ENCODE measurements at places on chromosomes 13 and 19.
A peak's percentile ranks its signal among the peaks of the same experiment; 100 is the strongest.

DNA sequence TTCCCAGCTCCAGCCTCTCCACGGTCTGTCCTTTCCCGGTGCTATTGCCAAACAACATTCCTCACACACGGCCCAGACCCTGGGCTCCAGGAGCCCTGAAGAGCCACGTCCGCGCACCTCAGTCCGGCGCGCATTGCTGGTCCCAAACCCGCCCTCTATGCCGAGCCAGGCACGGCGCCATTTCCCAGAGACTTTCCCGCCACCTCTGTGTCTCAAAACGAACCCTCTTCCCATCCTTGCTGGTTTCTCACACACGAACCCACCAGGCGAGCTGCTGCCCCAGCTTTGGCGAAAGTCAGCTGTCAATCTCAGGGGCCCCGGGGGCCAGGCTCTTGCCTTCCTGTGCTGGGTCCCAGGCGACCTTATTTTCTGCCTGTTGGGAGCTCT lies 28.0 kb upstream of the F7 start:
- DNase-seq, result no peak

DNA sequence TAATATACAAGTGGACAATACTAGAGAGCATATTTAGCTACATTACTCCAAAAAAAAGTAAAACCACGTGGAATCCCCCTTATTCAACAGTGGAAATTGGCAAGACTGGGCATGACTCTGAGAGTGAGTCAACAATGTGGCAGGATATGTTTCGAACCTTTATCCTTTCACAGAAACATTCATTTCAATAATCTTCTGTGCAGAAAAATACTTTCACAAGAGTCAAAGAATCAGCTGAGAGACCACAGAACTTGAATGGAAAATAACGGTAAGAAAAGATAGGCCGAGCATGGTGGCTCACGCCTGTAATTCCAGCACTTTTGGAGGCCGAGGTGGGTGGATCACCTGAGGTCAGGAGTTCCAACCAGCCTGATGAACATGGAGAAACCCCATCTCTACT lies 25.1 kb upstream of the CD70 start:
- no peak for DNase-seq

GRCh38 chr13:113430378-113431110 lies 22.7 kb downstream of the ADPRHL1 start:
- DNase-seq, result no peak

DNA sequence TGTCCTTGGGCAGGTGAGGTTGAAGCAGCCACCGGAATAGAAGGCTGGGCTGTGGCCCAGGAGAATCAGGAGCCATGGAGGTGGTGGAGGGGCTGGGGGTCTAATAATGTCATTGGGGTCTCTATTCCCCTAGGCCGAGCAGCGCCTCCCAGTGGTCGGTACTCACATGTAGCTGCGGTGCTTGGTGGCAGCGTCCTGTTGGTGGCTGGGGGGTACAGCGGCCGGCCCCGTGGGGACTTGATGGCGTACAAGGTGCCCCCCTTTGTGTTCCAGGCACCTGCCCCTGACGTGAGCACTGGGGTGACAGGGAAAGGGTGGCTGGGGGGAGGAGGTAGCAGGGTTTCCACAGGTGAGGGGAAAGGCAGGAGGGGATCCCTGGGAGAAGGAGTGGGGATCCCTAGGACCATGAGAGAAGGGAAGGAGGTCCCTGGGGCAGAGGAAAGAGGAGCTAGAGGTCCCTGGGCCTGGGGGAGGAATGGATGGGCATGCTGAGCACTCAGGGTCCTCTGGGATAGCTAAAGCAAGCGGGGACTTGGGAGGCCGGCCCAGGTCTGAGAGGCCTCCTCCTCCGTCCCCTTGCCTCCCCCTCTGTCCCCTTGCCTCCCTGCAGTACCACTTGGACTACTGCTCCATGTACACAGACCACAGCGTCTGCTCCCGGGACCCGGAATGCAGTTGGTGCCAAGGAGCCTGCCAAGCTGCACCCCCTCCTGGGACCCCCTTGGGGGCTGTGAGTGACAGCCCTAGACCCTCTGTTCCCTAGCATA lies 18.1 kb downstream of the MEGF8 start:
- DNase-seq, result no peak

DNA sequence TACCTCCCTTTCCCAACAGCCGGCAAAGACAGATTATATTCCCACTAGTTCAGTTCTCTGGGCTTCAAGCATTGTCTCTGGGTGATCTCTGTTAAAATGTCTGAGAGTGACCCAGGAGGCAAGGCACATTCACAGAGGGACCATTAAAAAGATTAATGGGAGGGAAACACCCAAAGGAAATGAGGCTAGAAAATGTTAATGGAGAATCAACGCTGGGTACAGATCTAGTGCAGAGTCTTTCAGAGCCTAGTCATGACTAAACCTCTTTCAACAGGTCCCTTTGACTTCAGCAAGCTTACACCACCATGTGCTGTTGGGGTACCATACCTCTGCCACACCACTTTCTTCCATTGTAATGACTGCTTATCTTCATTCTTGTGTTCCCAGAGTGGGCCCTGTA lies 358.6 kb downstream of the DCT start:
- DNase-seq, result no peak

GRCh38 chr13:42524487-42525034 lies 49.4 kb upstream of the TNFSF11 start:
- no peak for DNase-seq

DNA sequence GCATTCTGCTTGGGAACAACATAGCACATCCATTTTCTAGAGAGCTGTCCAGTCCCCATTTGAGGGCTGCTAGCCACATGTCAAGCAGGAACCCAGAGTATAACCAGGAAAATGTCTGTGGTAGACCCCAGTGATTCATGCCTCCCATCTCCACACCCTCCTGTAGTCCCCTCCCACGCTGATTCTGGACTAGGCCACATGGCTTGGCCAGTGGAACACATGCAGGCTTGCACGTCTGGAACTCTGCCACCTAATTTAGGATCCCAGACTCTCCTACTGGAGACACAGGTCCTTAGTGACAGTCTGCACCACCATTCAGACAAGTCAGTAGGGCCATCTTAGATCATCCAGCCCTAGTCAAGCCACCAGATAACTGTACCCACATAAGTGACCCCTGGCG lies 149.8 kb downstream of the ZIC5 start:
- no peak for DNase-seq

DNA sequence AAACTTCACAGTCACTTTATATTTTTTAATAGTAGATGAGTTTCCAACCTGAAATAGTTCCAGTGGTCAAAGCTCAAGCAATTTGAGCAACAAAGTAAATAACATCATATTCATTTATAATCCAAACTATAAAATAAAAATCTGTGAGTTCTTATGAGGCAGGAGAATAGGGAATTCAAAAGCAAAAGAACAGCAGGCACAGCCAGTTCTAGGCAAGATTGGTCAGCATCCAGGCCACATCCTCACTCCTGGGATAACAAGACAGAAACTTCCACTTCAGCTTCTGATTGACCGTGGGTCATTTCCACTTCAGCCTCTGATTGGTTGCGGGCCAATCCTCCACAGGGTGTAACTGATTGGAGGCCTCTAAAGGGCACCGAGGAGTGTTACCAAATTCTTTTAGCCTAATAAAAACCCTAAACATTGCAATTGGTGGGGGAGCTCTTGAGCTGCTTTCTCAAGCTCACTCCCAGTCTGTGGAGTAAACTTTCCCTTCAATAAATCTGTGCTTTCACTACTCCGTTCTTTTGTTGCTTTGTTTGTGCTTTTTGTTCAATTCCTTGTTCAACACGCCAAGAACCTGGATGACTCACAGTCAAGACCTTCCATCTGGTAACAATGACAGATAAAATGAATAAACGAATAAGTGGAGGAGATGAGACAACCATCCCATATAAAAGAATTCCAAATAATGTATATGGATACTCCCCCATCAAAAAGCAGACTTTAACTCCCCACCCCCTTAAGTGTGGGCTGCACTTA lies 42.6 kb upstream of the AMER2 start:
- DNase-seq, result no peak

GRCh38 chr19:789701-790060 lies 7.6 kb upstream of the PTBP1 start:
- DNase-seq, result no peak

DNA sequence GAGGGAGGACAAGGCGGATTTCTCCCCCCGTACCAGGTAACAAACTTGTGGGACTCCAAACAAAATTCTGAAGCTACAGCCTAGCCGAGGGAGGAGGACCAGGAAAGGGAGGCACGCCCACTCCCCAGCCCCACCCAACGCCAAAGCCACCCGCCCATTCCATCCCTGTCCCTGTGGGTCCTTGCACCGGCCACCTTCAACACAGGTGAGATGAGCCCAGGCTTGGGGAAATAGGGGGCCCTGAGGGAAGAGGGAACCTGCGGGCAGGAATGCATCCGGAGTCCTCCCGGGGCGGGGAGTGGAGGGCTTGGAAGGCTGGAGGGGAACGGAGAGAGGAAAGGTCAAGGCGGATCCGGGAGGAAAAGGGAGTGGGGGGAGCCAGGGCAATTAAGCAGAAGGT lies at the start of gene BEST2:
Gene BEST2, plus strand, starts transcription at position 157 of the 400 bp plus-strand sequence. CDS start 802 bp downstream, outside the sequence.
- DNase-seq, result no peak

DNA sequence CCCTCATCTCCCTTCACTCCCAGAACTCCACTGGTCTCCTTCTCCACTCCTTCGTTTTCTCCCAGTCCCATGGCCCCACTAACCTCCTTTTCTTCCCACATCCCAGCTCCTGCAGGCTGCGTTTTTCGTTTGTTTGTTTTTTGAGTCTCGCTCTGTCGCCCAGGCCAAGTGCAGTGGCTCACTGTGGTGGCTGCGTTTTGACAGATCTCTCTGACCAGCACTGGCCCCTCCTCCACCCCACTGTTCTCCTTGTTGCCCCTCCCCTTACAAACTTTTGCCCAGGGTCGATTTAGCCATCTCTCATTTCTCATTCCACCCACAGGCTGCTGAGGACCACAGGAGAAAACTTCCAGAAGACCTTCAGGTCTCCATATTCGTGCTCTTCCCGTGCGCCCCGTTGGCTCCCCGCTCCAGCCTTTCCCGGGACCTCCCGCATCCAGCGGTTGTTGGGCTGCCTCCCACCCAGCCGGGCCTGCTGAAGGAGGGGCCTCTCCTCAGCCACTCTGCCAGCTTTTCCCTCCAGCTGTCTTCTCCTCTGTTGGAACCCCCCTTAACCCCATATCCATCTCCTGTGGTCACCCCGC lies 40.6 kb upstream of the GJB6 start:
- DNase-seq, result no peak

DNA sequence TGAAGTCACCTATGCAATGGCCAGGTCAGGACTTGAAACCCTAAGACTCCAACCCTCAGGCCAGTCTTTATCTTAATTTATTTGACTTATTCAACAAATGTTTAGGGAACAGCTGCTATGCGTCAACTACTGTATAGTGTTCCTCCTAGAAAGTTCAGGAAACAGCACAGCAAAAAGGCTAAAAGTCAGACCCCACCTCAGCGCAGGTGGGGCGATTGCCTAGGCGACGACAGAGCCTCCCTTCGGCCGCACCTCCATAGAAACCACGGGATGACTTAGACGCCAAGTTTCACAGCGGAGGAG lies 502 bp downstream of the VRK3 start:
- no peak for DNase-seq

DNA sequence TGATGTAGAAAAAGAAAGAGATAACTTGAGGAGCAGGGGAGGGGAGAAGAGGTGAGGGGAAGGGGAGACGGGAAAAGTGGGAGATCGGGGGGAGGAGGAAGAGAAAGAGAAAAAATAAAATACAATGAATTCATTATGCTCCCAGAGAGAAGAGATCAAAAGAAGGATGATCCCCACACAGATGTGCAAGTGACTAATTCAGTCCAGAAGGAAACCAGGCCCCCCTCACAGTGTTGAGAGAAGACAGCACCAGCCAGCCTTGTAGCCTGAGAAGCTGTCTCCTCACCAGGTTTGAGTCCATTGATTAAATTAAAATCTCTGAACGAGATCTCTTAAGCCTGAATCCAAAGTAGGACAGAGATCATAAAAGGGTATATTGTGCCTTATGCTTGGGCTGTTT lies 333.7 kb upstream of the NBEA start:
- no peak for DNase-seq

- no peak for DNase-seq
Observed at GRCh38 chr13:41276824-41277223, 13.4 kb upstream of the MTRF1 start.

DNA sequence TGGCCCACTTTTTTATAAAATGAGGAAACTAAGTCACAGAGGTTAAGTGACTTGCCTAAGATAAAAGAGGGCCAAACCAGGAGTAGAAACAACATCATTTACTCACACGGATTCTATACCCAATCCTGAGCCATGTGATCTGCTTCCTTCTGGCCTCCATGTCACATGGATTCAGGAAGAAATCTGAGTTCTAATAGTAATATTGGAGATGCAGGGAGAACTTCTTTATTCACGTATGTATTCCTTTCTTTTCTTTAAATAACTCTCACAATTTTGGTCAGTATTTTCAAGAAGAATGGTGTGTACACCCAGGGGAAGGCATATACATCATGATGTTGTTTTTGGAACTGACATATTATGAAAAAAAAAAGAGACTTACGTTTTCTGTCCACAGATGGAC lies 1.8 kb downstream of the POSTN start:
- no peak for DNase-seq

DNA sequence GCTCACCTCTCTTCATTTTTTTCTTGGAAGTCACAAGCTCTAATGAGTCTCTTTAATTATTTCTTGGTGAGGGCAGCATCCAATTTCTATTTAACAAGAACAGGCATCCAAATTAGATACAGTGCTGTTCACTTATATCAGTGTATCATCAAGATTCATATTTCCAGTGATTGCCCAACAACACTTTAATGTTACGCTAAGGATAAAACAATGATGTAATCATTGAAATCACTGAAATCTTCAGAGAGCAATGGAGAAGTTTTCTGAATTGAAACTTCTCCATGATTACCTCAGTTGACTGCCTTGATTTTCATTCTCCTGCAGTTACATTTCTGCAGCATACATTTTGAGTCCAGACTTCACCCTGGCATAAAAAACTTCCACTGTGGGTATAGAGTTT lies 17.1 kb upstream of the LRCH1 start:
- no peak for DNase-seq

GRCh38 chr19:58279042-58279924 lies 528 bp downstream of the ZNF8 start:
- peak; percentile 20 for DNase-seq

DNA sequence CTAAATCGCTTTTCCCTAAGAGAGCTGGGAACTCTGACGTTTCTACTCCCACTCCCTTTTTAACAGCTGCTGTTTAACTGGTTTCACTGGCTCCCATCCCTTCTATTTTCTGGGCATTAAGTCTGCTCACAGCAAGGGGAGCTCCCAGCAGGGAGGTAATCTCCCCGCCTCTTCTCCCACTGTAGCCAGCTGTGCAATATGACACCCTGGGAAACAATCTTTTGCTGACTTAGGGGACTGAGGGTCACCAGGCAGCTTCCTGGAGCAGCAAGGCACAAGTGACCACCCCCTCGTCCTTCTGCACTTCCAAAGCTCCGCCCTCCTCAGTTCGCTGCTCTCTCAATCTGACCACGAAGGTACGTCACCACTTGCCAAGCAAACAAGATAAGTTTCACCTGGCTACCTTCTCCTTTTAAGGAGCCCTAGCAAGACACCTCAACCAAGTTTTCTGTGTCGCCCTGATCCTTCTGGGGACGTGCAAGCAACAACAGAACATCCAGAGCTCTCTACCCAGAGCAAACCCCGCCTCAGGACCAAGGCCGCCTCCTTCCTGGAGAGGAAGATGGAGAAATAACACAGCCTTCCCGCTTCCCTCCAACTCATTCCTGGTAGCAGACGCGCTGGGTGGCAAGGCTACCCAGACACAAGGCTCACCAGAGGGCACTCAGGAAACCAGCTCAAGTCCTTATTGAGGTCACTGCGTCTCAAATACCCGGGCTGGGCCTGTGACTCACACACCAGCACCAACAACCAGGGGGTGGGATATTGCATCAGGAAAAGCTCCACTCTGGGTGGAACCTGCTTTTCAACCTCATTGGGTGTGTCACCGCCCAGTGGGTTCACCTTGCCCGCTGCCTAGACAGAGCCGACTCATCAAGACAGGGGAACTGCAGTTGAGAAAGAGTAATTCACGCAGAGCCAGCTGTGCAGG lies 92.4 kb downstream of the STK24 start:
- no peak for DNase-seq
